GM23338 (cell line): ENCODE measurements at places on chromosomes 16 and 17. TPM values are rescaled to one million over a fixed set of nuclear protein-coding genes. Genes with fewer than 3 reads are reported as not detected.
A peak's percentile ranks its signal among the peaks of the same experiment; 100 is the strongest.

Gene CCL13
- polyA plus RNA-seq: not detected in 2 replicates

Gene TBC1D28
- polyA plus RNA-seq: not detected in 2 replicates

Gene TPSG1
- polyA plus RNA-seq: 0.56 and 0.81 TPM in 2 replicates

Gene ACSM5
- polyA plus RNA-seq: not detected in 2 replicates

Gene OR1A1
- not detected in 2 replicates for polyA plus RNA-seq

Gene IGSF6
- polyA plus RNA-seq: 0.17 and 0.19 TPM in 2 replicates

Gene CLDN9
- polyA plus RNA-seq: 1.3 and 1.8 TPM in 2 replicates

Gene TBKBP1
- 2.2 and 2.5 TPM in 2 replicates for polyA plus RNA-seq

DNA sequence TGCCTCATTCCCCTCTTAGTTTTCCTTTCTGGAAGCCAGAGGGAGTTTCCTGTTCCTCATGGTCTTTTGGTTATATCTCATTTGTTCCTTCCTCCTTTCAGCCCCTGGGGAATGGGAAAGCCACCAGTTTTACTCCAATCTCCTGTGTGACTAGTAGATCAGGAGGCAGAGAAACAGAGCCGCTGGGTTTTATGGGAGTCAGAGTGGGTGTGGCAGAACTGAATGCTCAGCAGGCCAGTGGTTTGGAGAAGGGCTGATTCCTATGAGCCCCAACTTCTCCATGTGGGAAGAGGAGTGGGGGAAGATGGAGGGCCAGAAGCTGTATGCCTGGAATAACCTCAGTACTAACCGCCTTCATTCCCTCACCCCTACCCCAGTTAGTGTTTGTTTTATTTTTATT is 4.1 kb downstream of the DNAH2 start:
- H3K4me3 ChIP-seq: no peak overlapping the region
- H3K27me3 ChIP-seq: peaks cover 21% of the 10 kb centered on the region
- H3K36me3 ChIP-seq: no peaks in the 10 kb centered on the region
- DNase-seq: no peak

- no peaks in the 10 kb centered on the region; the same call in 1 of the 2 replicates for H3K36me3 ChIP-seq
- no peak for DNase-seq
- peaks cover 4% of the 10 kb centered on the region for H3K4me1 ChIP-seq
- H3K27ac ChIP-seq: no peak overlapping the region
- no peak overlapping the region for H3K4me3 ChIP-seq
Measured at GRCh38 chr16:22075043-22075757, 17.1 kb upstream of the VWA3A start.

GRCh38 chr16:17926866-17927399 is 409.6 kb downstream of the NPIPA8 start:
- H3K27me3 ChIP-seq: no peaks in the 10 kb centered on the region
- DNase-seq: no peak
- peaks cover 11% of the 10 kb centered on the region for H3K4me1 ChIP-seq
- no peaks in the 10 kb centered on the region; the same call in 1 of the 2 replicates for H3K36me3 ChIP-seq

GRCh38 chr16:67055712-67056487 is 27.0 kb downstream of the CBFB start:
- no peak for DNase-seq
- H3K4me3 ChIP-seq: no peak overlapping the region
- H3K27ac ChIP-seq: no peak overlapping the region
- H3K27me3 ChIP-seq: no peaks in the 10 kb centered on the region
- H3K36me3 ChIP-seq: no peaks in the 10 kb centered on the region
- H3K4me1 ChIP-seq: no peaks in the 10 kb centered on the region

DNA sequence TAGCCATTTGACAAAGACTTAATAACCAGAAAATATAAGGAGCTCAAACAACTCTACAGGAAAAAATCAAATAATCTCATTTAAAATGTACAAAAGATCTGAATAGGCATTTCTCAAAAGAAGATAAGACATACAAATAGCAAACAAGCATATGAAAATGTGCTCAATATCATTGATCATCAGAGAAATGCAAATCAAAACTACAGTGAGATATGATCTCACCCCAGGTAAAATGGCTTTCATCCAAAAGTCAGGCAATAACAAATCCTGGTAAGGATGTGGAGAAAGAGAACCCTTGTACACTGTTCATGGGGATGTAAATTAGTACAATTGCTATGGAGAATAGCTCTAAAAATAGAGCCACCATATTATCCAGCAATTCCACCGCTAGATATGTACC is 43.1 kb downstream of the HSD17B2 start:
- H3K4me1 ChIP-seq: no peaks in the 10 kb centered on the region
- no peaks in the 10 kb centered on the region; the same call in 1 of the 2 replicates for H3K36me3 ChIP-seq
- no peaks in the 10 kb centered on the region for H3K27me3 ChIP-seq
- H3K4me3 ChIP-seq: no peak overlapping the region
- H3K27ac ChIP-seq: no peak overlapping the region
- DNase-seq: no peak

DNA sequence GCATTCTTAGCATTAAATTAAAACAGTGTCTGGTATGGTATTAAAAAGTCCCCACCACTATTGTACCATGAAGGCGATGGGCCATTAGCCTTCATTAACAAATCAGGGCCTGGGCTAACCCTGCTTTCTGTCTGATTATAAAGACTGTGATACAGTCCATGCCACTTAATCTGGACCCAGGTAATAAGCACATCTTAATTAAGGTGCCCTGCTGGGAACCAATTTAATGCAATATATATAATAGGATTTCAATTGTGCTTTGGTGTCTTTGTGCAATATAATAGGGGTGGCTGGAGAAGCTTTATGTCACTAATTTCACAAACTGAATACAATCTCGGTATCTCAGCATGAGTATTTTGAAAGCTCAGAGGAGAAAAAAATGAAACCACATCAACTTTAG is 64.4 kb upstream of the CDH8 start:
- no peak for DNase-seq
- no peak overlapping the region for H3K27ac ChIP-seq
- no peaks in the 10 kb centered on the region for H3K36me3 ChIP-seq
- peaks cover 1% of the 10 kb centered on the region; the same call in 1 of the 2 replicates for H3K4me1 ChIP-seq

DNA sequence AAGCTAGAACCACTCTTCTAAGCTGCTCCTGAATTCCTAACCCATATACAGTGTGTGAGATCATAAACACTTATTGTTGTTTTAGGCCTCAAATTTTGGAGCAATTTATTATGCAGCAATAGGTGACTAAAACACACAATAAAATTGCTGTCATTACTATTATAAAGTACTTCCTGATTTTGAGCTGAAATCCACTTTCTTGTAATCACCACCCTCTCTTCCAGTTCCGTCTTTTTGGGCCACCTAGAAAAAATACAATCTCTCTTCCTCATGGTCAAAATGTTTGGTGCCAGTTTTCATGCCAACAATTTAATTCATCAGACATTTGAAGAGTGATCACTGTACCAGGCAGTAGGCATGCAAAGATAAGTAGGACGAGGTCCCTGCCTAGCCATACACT is 43.3 kb upstream of the NF1 start:
- H3K4me1 ChIP-seq: no peaks in the 10 kb centered on the region
- no peak overlapping the region for H3K27ac ChIP-seq
- H3K4me3 ChIP-seq: no peak overlapping the region
- H3K36me3 ChIP-seq: no peaks in the 10 kb centered on the region

DNA sequence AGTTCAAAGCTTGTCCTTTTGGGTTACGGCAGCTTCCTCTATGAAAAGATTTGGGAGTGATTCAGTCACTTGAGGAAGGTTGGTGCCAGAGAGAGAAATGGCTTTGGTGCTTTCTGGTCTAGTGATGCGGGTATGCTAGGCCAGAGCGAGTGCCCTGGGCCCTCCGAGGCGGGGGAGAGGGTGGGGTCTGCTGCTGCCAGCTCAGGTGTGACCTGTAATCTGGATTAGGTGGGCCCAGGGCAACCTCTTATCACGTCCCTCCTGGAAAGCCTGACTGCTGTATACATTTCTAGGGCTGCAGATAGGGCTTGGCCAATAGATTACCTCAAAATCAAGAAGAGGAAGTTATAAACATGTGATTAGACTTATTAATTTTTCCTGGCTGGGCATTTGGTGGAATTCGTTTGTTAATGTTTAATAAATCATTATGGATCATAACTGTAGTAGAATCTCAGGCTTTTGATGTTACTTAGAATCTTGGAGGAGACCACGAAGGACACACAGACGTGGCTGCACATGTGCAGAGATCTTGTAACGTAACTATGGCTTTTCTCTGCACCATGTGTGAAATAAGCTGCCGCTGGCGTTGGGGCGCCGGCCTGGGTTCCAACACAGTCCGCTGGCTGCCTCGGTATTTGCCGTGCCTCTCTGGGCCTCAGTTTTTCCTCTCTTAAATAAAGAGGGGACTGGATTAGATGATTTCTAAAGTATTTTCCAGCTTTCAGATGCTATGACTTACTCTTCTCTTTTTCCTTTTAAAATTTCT is 1.2 kb downstream of the IRF8 start:
- no peak overlapping the region for H3K4me3 ChIP-seq
- H3K27ac ChIP-seq: no peak overlapping the region
- H3K27me3 ChIP-seq: peaks cover 52% of the 10 kb centered on the region

- H3K36me3 ChIP-seq: no peaks in the 10 kb centered on the region
- H3K27me3 ChIP-seq: no peaks in the 10 kb centered on the region
- peak; percentile 93 for DNase-seq
- H3K4me1 ChIP-seq: peaks cover 13% of the 10 kb centered on the region
- H3K27ac ChIP-seq: no peak overlapping the region
- no peak overlapping the region for H3K4me3 ChIP-seq
Measured at GRCh38 chr16:9050102-9050830, 41.2 kb upstream of the HAPSTR1 start.

DNA sequence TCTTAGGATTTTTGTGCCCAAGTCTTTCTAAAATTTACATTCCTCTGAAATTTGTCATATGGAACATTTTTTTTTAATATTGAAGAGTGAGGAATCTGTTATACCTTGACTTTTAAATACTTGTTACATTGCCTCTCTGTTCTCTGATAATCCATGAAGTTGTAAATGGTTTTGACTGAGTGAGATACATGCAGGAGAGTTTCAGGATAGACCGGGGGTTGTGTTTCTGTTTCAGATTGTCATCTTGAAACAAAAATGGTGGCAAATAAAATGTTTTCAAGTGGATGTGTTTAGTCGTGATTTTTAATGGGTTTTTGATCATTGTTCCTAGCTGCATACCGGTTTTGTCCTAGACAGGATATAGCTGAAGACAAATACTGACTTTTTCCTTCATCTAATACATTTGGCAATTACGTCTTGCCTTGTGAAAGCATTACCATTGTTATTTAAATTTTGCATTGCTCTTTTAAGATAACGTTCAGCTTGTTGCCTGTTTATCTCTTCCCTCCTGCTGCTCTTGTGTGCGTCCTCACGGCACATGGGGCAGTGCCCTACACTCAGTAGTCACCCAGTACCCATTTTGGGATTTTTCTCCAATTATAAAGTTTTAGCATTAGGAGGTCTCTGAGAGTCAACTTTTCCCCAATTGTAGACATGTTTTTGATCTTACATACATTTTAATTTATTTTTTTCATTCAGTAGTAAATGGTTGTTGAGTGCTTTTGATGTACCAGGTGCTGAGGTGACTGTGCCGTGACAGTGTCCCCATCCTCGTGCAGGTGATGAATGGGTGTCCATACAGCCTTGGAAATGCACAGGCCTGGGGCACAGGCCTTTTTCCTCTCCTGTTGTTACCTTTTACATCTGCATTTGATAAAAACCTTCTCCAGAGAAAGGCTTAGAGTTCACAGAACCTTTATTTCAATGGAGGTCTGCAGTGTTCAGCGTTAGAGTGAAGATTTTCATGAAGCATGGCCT is 169.9 kb downstream of the MSI2 start:
- 0 out of 2 replicates have a peak overlapping the region, but pooled peaks have one; percentile 5 for H3K4me3 ChIP-seq
- peaks cover 26% of the 10 kb centered on the region for H3K4me1 ChIP-seq
- no peaks in the 10 kb centered on the region for H3K36me3 ChIP-seq
- peak; percentile 40 for DNase-seq
- no peaks in the 10 kb centered on the region for H3K27me3 ChIP-seq
- H3K27ac ChIP-seq: no peak overlapping the region; the same call in 1 of the 2 replicates

GRCh38 chr16:56728980-56729734 is 772 bp upstream of the NUP93 start:
- H3K4me3 ChIP-seq: peak overlapping the region; percentile 92
- H3K27ac ChIP-seq: peak overlapping the region; percentile 63
- H3K27me3 ChIP-seq: no peaks in the 10 kb centered on the region
- H3K4me1 ChIP-seq: peaks cover 18% of the 10 kb centered on the region
- no peaks in the 10 kb centered on the region for H3K36me3 ChIP-seq

DNA sequence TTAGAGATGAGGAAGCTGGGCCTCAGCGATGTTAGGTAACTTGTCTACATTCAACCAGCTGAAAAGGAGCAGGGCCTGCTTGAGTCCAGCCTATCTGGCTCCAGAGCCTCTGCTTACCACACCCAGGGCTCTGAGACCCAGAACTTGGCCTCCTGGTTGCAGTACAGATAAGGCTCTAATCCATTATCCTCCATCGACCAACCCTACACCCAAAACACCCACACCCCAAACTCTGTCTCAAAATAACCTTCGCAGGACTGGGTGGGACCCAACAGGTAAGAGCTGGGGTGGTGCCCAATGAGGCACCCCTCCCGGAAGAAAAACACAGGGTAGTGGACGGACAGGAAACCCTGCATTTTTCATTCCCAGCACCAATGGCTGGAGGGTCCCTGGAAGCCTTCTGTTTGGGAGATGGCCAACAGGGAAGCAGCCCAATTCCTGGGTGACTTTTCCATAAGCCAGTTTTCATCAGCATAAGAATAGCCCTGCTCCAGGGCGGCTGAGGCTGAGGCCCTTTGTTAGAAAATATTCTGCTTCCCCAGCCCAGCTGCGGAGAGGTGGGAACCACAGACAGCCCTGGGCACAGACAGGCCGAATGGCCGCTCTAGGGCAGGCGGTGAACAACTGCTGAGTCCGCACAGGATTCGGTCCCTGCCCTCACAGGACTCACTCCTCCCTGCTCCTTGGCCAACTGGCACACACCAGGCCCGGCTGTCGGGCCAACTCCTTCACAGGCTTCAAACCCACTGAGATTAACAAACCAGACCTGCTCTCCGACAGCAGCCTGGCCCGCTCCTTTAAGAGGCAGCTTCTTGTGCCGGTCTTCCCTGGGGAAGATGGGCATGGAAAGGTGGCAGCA is 9.8 kb downstream of the SMIM5 start:
- peak; percentile 68 for DNase-seq
- no peak overlapping the region for H3K4me3 ChIP-seq

DNA sequence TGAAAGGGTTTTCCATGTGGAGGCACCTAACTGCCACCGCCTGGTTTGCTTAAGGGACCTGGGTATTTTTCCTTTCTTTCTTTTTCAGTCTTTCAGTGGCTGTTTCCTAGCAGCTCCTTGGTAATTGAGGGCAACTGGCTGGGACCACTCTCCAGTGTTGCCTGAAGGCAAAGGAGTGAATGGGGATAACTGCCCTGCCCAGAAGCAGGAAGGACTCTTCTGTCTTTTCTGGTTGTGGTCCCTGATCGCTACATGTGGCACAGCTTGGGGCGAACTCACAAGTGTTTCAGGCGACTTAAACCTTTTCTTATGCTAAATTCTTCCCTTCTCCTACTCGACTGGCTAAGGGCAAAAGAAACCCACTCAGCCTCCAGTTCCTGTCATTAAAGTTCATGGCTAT is 10.1 kb upstream of the TMEM98 start:
- no peak overlapping the region for H3K4me3 ChIP-seq
- no peak overlapping the region for H3K27ac ChIP-seq
- DNase-seq: peak; percentile 55
- H3K4me1 ChIP-seq: peaks cover 14% of the 10 kb centered on the region
- no peaks in the 10 kb centered on the region for H3K27me3 ChIP-seq
- no peaks in the 10 kb centered on the region for H3K36me3 ChIP-seq

GRCh38 chr17:58447039-58447975 is 30.0 kb upstream of the RNF43 start:
- no peak overlapping the region for H3K27ac ChIP-seq
- H3K27me3 ChIP-seq: no peaks in the 10 kb centered on the region
- peak; percentile 94 for DNase-seq
- H3K4me3 ChIP-seq: no peak overlapping the region

- H3K27ac ChIP-seq: no peak overlapping the region
- no peaks in the 10 kb centered on the region for H3K36me3 ChIP-seq
- peaks cover 100% of the 10 kb centered on the region for H3K27me3 ChIP-seq
- H3K4me1 ChIP-seq: peaks cover 72% of the 10 kb centered on the region
- H3K4me3 ChIP-seq: peak overlapping the region; percentile 61
- peak; percentile 57 for DNase-seq
Measured at GRCh38 chr17:48527547-48527932, 3.3 kb downstream of the HOXB1 start.
